Activated CD4-positive, alpha-beta T cell treated with anti-CD3 and anti-CD28 coated beads, Interleukin-2, amount 50 U/mL, for 4 hours (primary cell): ENCODE measurements at places on chromosomes 6 and 20.

- DNase-seq = no peak
Observed at GRCh38 chr6:137761072-137761471, 106.0 kb upstream of the TNFAIP3 start.

- DNase-seq = no peak
Observed at GRCh38 chr6:75213112-75213511, 7.3 kb upstream of the COL12A1 start.

GRCh38 chr6:14856177-14856576, 389.7 kb upstream of the JARID2 start:
- no peak for DNase-seq

DNA sequence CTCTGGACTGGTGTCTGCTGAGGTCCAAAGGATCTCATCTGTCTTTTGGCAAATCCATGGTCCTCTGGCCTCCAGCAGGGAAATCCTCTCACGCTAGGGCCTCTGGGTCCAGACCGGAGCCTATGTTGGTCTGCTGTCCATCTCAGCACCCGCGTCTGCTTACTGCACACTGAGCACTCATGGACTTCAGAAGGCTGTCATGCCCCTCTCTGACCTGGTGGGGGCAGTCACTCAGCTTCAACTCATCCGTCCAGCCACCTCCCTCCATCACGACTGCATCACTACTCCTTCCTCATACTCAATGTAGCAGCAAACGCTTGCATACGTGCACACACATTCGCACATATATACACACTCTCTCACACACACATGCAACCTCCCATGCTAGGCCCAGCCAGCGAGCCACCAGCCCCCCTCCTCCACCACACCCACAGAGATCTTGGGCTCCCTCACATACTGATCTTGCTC, 33.3 kb downstream of the GABRR2 start:
- DNase-seq = peak; percentile 38

DNA sequence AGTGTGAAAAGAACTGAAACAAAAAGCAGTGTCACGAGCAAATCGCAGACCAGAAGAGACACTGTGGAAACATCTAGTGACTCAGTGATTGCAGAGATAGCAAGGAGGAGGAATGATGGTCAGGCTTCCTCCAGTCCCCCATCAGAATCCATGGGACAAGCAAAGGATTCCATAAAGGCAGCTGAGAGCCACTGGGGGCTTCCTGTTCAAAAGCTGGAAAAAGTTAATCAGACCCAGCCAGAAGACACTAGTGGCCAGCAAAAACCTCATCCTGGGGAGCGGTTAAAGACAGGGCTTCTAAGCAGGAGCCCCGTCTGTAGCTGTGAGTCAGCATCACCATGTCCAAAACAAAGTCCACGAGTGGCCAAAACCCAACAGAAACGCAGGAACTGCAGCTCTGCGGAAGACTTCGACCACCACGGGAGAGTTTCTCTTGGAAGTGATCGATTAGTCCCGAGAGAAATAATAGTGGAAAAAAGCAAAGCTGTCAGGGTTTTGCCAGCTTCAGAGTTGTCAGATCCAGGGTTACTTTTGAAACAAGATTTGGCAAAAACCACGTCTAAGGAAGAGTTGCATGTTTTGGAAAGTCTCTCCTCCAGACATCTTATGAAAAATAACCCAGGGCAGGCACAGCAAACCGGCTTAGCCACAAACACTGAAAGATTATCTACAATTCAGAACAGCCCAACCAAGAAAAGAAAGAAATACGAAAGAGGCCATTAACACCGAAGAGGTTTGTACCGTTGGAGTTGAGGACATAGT, 51.0 kb downstream of the JAG1 start:
- DNase-seq = no peak

- DNase-seq = no peak
Observed at GRCh38 chr20:59802018-59802417, 131.4 kb downstream of the SYCP2 start.

GRCh38 chr6:169169375-169169774, 84.3 kb downstream of the THBS2 start:
- DNase-seq = no peak

- DNase-seq = no peak
Observed at GRCh38 chr6:148516617-148517016, 174.0 kb downstream of the SASH1 start.

DNA sequence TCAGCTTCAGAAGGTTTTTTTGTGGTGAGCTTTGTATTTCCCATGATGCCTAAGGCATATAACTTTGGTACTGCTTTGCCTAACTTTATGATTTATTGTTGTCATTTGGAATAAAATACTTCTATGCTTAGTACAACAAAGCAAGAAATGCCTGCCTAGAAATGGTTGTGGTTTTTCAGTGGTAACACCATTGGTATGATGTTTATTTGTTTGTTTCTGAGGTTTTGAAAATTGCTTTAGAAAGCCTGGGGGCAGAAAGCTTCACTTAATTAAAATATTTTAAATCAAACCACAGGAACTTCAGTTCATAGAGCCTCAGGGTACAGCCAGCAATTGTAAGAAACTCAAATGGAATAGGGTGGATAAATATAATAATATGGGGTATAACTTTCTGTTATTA, 351.2 kb upstream of the MAP3K7 start:
- no peak for DNase-seq

DNA sequence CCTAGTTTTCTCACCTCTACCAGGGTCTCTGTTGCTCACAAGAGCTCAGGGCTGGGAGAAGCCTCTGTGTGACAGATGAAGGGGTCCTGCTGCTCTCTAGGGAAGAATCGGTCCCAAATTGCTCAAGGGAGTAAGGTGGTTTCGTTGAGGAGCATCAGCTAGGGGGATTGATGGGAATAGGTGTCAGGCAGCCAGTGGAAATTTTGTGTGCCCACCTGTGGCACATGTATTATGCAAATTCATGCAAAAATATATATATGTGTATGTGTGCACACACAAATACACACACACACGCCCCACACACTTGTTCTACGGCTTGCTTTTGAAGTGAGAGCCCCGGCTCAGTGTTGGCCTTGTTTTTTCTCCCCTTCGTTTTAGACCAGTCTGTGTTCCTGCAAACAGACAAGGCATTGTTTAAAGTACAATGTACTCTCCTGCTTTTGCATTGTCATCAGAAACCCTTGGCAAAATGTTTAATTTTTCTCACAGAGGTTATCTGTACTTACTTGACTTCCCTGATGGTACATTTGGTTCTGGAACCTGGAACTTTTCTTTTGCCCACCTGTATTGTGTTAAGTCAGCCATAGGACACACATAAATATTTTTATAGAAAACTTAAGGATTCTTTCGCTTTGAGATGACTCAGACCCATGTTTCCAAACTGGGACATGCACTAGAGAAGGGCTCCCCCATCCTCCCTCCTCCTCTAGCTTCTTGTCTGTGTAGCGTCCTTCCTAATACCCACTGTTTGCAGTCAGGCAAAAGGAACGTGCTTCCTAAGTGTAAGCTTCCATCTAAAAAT, 26.7 kb downstream of the FOXO3 start:
- no peak for DNase-seq

DNA sequence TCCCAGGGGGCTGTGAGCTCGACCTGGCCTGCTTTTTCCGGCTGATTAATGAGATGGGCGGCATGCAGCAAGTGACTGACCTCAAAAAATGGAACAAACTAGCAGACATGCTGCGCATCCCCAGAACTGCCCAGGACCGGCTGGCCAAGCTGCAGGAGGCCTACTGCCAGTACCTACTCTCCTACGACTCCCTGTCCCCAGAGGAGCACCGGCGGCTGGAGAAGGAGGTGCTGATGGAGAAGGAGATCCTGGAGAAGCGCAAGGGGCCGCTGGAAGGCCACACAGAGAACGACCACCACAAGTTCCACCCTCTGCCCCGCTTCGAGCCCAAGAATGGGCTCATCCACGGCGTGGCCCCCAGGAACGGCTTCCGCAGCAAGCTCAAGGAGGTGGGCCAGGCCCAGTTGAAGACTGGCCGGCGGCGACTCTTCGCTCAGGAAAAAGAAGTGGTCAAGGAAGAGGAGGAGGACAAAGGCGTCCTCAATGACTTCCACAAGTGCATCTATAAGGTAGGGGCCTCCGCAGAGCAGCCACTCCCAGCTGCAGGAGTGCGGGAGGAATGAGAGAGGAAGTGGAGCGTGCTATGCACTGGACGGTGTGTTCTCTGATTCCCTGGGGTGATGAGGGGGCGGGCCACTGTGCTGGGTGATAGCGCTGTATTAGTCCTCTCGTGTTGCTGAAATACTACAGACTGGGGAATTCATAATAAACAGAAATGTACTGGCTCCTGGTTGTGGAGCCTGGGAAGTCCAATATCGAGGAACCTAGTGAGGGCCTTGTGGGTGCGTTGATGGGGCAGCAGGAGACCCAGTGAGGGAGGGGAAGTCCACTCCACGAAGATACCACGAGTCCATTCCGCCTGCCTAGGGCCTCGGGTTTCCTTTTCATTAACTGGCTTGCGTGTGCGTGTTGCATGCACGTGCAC, 161.7 kb downstream of the DTNBP1 start:
- DNase-seq = no peak
